ENCODE measurements at places on chromosomes 11 and 22. TPM values are rescaled to one million over a fixed set of nuclear protein-coding genes. Genes with fewer than 3 reads are reported as not detected.

Gene MUC2
- total RNA-seq, result 1,165 TPM

Gene OR8A1
- total RNA-seq, result not detected

Gene GPR83
- total RNA-seq, result not detected

Gene OR52B2
- total RNA-seq, result not detected

Gene KDM4E
- total RNA-seq, result not detected

Gene VPS37C
- 41.8 TPM for total RNA-seq

Gene KCNE3
- 62.7 TPM for total RNA-seq

Gene RAB38
- total RNA-seq, result 3.7 TPM

Gene DCDC1
- not detected for total RNA-seq

Gene RBM14
- total RNA-seq, result 56.7 TPM

Gene RFPL1
- total RNA-seq, result not detected

Gene DEFB131B
- not detected for total RNA-seq

Gene OTOG
- total RNA-seq, result not detected

Gene HTR3B
- total RNA-seq, result not detected

Gene RIMBP3B
- not detected for total RNA-seq

Gene TIGD3
- total RNA-seq, result 6.6 TPM

Gene MYBPC3
- total RNA-seq, result not detected

Gene APOL6
- total RNA-seq, result 55.4 TPM

Gene TLCD5
- total RNA-seq, result 1.4 TPM

Gene KCTD21
- total RNA-seq, result 21.5 TPM

Gene SLN
- total RNA-seq, result not detected

Gene CCDC73
- total RNA-seq, result not detected

Gene OR1S1
- total RNA-seq, result not detected

Gene PYGM
- 5.0 TPM for total RNA-seq

Gene CST6
- not detected for total RNA-seq

Gene TMPRSS6
- 0.88 TPM for total RNA-seq

Gene FAM111B
- 1.8 TPM for total RNA-seq

Gene METTL15
- 11.7 TPM for total RNA-seq

Gene RTN4RL2
- 1.2 TPM for total RNA-seq

Gene CARD16
- total RNA-seq, result 43.3 TPM

Gene C22orf31
- total RNA-seq, result not detected

Gene SCUBE1
- 1.6 TPM for total RNA-seq

Gene APOL4
- total RNA-seq, result 2.5 TPM

Gene LRRC32
- total RNA-seq, result 4.0 TPM

Gene KLHDC7B
- total RNA-seq, result not detected

Gene OSBP2
- 4.4 TPM for total RNA-seq

Gene OR6A2
- not detected for total RNA-seq

Gene TXNRD2
- 24.7 TPM for total RNA-seq

Gene CEP126
- total RNA-seq, result 12.4 TPM

Gene APOC3
- total RNA-seq, result 276 TPM

Gene SLC6A5
- total RNA-seq, result not detected

Gene NCR3LG1
- 3.3 TPM for total RNA-seq

Gene HTR3A
- 1.7 TPM for total RNA-seq

Gene C11orf87
- not detected for total RNA-seq

Gene ROM1
- total RNA-seq, result not detected

Gene ANO1
- total RNA-seq, result 27.2 TPM

Gene MUC6
- total RNA-seq, result not detected

Gene PDE3B
- 14.0 TPM for total RNA-seq

Gene DENND6B
- 14.9 TPM for total RNA-seq

Gene APOL3
- 98.2 TPM for total RNA-seq

Gene LGR4
- 29.7 TPM for total RNA-seq

Gene USH1C
- 90.8 TPM for total RNA-seq

Gene OR8D1
- not detected for total RNA-seq

Gene SCGB1A1
- total RNA-seq, result not detected

Gene UBTFL1
- total RNA-seq, result not detected

Gene SEPTIN3
- total RNA-seq, result not detected

All from Peyer's patch (tissue), 4 donors.